ENCODE measurements at places on chromosomes 16 and 17.

DNA sequence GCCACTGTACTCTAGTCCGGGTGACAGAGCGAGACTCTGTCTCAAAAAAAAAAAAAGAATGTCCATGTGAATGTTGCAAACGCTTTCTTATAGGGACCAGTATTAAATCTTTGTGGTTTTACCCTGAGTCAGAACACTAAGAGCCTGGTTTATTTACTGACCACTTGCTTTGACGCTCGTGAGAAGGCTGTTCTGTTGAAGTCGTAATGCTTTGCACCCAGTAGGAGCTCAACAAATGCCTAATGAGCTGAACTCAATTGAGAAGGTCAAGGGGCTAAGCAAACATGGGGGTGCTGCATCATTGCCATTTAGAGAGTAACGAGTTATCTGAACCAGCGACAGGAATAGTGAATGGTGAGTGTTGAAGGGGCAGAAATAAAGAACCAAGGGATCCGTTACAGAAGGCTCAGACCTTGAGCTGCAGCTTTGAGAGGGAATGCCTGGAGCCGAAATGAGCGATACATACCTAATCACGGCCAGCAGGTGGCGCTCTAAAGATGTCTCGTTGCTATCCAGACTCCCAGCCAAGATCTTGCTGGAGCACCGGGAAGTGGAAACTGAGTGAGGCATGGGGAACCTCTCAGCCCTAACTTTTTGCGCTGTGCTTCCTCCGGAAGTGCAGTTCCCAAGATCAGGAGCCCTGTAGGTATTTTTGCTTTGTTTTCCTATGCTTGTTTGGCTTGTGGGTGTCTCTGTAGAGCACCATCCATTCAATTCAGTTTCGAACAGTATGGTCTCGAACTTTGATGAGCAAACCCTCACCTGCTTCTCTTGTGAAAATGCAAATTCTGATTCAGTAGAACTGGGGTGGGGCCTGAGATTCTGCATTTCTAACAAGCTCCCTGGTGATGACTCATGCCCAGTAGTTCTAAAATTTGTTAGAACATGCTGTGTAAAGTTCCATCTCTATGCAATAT, 12.6 kb upstream of the RNF222 start:
- DNase-seq, result peak; percentile 67

GRCh38 chr17:63954402-63955063, 18.2 kb downstream of the SCN4A start:
- DNase-seq, result no peak

DNA sequence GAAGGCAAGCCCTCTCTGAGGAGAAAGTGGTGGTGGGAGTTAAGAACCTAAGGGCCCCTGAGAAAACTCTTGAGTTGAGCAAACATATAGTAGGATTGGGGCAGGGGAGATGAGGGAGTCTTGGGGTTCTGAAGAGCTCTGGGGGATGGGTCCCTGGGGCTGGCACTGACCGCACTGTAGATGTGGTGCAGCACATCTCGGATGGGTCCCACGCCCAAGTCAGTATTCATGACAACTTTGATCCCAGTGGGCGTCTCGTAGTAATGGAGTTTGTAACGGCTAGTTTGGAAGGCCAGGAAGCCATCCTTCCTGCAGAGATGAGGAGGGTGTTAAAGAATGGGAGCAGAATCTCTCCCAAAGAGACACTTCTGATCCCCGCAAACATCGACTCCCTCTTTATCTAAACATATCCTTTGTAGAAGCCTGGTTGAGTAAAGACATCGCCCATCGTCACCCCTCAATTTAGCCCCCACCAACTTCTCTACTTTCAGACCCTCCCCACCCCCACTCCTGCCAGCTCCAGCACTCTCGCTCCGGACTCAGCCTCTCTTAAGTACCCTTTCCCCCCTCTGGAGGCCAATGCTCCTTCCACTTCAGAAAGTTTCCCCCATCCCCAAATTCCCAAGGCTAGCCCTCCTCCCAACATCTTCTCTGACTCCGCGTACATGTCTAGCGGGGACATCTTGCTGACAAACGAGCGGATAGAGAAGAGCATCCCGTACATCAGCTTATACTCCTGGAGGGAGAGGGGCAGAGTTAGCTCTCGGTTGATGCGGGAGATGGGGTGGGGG, 710 bp downstream of the TRAPPC1 start:
- no peak for DNase-seq

DNA sequence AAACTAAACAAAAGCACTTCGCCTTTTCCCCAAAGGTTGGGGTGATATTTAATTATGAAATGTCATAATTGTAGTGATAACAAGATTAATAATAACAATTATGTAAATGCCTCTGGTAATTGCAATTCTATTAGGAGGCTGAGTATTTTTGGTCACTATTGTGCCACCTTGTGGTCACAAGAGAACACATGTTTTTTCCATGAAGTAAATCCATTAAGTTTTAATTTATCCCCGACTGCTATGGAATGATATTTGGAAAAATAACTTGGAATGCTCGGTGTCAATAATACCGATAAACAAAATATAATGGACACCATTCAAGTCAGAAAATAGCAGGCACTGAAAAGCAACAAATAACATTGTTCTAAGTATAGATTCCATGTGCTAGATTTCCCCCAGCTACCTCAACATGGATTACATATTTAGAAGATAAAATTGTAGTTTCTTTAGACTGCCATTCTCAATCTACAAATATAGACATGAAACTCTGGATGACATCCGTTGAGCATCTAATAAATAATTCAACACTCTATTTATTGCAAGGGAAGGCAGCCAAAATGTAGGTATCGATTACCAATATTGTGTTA, 25.0 kb upstream of the KCNJ2 start:
- peak; percentile 14 for DNase-seq

- DNase-seq, result no peak
Observed at GRCh38 chr16:75732871-75733270, 6.6 kb upstream of the CPHXL start.

DNA sequence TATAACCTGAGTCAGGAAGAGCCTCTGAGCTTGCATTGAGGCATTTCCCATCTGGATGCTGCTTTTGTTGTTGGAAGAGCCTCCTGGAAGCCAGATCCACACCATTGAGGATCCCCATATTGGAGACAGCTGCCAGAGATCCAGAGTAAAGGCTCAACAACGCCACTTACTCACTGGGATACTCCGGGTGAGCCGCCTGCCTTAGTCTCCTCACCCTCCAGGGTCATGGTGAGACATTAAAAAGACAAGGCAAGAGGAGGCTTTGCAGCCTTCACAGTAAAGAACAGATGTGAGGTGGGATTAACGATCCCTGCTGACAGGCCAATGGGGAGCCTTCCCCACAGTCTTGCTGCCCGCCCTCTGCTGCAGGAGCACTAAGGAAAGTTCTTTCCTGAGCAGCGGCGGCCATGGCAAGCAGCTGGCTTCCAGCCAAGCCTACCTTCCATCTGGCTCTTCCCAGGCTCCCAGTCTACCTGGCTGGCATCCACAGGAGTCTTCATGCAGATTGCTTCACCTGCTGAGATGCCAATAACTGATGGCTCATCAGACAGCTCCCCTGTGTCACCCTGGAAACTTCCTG, 198.5 kb downstream of the CYLD start:
- no peak for DNase-seq

GRCh38 chr16:67391424-67392300, 1.6 kb downstream of the TPPP3 start:
- no peak for DNase-seq

GRCh38 chr16:87843678-87844105, 25.6 kb downstream of the SLC7A5 start:
- no peak for DNase-seq

DNA sequence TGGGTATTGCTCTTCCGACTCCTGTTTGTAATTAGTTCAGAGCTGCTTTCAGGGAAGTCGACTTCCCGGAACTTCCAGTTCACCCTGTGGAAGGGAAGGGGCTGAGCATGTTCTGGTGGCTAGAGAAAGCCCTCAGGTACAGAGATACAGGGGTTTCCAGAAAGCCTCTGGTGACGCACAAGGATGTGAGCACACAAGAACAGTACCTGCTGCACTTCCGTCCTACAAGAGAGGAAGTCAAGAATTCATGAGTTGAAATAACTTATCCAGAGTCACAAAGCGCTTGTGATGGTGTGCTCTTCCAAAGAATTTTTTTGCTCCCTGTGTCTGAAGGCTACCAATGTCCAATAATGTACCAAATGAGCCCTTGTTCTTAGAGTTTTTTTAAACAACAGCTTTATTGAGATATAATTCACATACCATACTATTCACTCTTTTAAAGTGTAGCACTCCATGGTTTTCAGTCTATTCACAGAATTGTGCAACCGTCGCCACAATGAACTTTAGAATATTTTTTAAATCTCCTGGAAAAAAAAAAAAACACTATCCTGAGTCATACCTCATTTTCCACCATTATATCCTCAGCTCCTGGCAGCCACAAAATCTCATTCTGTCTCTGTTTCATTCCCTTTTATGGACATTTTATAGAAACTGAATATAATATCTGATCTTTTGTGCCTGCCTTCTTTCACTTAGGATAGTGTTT, 327.6 kb downstream of the CDH13 start:
- no peak for DNase-seq

DNA sequence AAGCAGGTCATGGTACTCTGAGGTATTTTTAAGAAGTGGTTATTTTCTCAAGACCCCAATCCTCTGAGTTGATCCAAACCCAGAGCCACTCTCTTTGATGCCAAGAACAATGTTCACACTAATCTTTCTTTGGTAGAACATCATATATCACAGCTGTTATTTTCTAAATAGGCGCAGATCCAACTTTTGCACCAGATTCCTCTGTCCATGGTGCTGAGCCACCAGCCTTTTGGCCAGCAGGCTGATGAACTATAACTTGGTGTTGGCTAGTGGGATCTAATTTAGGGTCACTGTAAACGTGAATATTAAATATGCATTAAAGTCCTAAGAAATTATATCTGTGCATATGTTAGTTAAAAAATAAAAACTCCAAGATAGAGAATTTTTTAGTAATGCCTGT, 7.0 kb upstream of the ZKSCAN2 start:
- no peak for DNase-seq

DNA sequence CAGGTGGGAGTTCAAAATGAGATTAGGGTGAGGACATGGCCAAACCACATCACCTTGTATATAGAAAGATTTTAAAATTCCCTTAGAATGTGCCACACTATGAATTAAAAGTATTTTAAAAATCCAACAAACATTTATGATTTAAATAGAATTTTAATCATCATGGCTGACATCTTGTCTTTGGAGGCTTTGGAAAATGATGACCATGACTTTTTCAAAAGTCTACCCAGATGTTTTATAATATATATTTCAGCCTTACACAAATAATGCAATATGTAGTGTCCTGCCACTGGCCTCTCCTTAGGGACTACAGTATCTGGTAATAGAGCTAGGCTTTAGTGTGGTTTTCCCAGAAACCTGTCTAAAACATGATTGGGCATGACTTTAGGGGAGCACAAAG, 1353.4 kb upstream of the GOT2 start:
- DNase-seq, result no peak

- DNase-seq, result no peak
Observed at GRCh38 chr17:44828919-44829522, 1.1 kb downstream of the GJC1 start.

GRCh38 chr17:9199571-9200551, 178.6 kb downstream of the NTN1 start:
- no peak for DNase-seq

- DNase-seq, result no peak
Observed at GRCh38 chr16:51722467-51722866, 571.4 kb upstream of the SALL1 start.

DNA sequence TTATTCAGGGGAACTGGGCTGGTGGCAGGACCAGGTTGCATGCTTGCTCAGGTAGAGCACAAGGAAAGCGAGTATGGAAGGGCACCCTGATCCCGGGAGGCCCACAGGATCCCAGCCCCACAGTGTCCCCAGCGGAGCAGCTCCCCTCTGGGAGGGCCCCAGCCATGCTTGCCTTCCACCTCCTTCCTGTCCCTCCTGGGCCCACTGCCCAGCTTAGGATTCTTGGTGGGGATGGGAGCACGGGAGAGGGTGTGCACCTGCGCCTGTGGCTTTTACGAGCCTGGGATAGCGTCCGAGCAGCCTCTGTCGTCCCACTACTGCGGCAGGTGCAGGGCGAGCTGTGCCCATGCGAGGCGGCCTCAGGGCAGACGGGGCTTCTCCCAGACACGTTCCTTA, 114.5 kb downstream of the BANP start:
- no peak for DNase-seq

Measured in RWPE1 (cell line).